ENCODE measurements at places on chromosomes 7 and 10. TPM values are rescaled to one million over a fixed set of nuclear protein-coding genes. Genes with fewer than 3 reads are reported as not detected.
A peak's percentile ranks its signal among the peaks of the same experiment; 100 is the strongest.

The SLC26A5 gene
- not detected for total RNA-seq

The GJD4 gene
- not detected for total RNA-seq

The TCERG1L gene
- not detected for total RNA-seq

The SHH gene
- total RNA-seq: 10.4 TPM

The SH2D4B gene
- not detected for total RNA-seq

The EBLN1 gene
- total RNA-seq: not detected

The HTRA1 gene
- total RNA-seq: 11.5 TPM

The UCN3 gene
- total RNA-seq: not detected

The WAC gene
- total RNA-seq: 92.2 TPM

The TBXAS1 gene
- total RNA-seq: 35.5 TPM

The GPR85 gene
- 0.35 TPM for total RNA-seq

The UPK3B gene
- total RNA-seq: 0.15 TPM

- no peak for DNase-seq
Observed at GRCh38 chr7:70334871-70335270, 736.6 kb downstream of the AUTS2 start.

DNA sequence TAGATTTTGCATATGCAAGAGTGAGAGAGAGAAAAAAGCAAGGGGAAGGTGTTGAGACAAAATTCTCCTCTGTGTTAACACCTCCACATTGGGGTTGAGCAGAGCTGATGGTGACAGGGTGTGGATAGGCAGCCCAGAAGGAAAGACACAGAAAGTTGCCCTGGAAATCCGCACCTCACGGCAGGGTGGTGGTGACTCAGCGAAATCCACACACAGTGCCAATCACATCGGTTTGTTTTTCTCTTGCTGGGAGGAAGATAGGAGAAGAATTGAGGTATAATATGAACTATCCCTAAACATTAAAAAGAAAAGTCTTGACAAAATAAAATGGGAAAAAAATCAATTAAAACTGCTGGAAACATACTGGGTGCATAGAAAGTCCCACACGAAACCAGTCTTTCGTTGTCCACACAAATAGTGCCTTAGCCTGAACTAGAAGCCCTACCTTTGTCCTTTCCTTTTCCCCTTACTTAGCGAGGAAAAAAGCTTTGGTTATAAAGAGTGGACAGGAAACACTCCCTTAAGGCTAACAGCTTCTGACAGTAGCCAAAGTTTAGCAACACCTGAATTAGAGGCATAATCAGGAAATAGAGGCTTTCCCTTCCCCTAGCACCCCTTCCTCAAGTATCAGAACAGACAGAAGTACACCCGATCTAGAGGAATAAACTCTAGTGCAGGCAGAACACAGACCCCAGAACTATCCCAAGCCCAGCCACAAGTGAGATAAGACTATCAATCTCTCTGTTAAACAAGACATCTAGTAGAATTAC lies 39.2 kb upstream of the DNAJC1 start:
- DNase-seq: peak; percentile 19

- peak; percentile 30 for DNase-seq
Observed at GRCh38 chr10:91521439-91521838, 111.3 kb downstream of the HECTD2 start.

GRCh38 chr10:58480321-58480720 lies 32.4 kb upstream of the BICC1 start:
- no peak for DNase-seq

DNA sequence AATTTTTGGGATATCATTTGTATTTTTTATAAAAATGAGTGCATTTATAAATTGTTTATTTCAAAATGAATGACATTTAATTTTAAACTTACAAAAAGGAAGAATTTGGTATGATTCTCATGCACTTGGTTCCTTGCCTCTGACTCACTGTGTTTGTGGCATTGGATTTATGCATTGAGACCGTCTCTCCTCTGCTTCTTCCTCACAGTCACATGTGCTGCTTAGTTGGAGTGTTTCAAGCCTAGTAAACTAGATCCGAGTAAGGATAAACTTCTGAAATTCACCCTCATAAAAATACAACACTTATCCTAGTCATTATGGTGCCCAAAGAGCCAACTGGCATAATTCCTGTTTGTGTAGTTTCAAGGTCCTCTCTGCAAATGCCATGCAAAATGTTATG lies 19.1 kb upstream of the FZD8 start:
- DNase-seq: no peak

GRCh38 chr7:4173615-4174014 lies 508.5 kb upstream of the FOXK1 start:
- no peak for DNase-seq

DNA sequence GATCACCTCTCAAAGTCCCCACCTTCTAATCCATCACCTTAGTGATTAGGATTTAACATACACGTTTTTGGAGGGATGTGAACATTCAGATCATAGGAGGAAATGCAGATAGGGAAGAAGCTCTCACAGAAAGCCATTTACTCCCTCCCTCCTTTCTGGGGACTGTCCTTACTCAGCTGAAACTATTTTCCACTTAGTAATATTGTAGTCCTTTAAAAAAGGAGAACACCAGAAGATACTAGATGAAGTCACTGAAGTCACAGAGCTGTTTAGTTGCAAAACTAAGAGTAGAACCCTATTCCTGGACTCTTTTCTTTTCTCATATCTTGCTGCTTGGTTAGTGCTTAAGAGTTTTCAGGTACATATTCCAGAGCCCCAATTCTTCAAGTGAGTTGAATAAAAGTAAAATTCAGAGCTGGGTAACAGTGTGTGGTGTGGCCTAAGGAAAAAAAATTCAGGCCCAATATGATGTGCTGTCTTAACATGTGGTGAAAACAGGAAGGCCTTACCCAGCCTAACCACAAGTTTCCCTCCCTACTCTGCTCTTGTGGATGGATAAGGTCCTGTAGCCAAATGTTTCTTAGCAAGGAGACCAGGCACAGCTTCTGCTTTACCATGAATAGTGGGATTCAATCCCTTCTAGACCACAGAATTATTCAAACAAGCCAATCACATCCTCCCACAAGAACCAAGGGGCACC lies 135.7 kb downstream of the INHBA start:
- no peak for DNase-seq

- no peak for DNase-seq
Observed at GRCh38 chr7:100431286-100431735, 1.7 kb downstream of the MEPCE start.

GRCh38 chr10:119750391-119751230 lies 24.8 kb downstream of the INPP5F start:
- peak; percentile 67 for DNase-seq

DNA sequence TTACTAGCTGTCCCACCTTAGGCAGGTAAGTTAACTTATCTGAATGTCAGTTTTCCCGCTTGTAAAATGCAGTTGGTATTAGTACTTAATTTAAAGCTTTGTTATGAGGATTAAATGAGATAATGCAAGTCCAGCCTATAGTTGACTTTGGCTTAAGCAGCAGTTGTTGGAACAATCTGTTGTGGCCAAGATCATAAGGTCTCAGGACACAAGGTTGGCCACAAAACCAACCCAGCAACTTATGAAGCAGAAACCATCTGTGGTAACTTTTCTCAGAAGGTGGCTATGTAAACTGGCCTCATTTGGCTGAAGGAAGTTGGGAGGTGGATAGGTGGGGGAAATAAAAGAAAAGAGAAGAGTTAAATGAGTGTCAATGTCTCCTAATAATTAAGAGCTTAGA lies 29.4 kb downstream of the ENTPD1 start:
- no peak for DNase-seq

DNA sequence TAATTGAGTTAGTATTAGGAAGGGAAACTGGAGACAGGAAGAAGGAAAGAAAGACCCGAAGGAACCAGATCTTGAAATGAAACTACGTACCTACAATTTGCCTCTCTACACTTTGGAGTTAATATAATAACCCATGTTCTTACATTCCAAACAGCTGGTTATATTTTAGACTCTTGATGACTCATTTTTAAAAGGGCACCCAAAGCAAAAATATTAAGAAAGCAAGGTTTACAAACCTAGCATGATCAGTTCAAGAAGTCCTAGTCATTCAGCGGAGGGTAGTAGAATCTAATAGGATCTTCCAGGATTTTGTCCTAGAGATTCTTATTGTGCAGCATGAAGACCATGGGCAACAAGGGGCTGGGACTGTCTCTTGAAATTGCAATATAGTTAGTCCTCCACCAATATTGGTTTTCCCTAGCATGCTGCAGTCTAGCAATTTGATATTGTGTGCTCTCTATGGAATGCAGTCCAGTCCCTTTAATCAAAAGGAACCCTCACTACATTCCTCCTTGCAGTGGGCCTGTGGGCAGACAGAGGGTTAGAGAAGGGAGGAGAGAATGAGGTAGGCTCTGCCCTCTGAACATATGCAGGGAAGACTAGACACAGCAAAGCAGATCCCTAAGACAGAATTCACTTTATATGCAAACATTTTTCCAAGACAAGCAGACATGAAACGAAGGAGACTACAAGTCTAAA lies 230.3 kb downstream of the INHBA start:
- DNase-seq: no peak

DNA sequence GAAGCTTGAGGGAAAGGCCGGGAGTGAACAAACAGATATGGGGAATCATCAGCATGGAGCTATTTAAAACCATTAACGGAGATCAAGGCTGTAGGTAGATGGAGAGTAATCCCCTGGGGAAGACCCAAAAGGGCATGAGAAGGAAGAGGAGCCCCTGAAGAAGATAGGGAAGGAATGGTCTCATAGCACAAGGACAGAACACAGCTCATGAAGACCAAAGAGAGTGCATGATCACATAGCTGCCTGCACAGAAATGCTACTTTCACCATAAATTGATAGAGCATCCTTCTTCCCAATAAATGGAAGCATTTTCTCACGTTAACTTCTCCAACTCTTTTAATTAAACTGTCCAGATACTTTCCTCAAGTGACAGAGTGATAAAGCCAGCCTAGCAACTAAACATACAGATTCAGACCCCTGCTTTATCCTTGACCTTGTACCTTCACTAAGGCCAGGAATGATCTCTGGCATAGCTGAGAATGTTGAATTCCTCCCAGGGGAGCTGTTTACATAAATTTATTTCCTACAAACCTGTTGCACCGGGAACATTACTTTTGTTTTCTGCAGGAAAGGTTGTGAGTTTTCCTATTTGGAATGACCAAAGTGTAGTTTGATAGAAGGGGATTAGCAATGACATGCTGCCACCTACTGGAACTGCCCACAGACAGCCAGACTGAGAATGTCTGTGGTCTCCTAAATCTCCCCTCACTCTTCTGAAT lies 110.8 kb upstream of the LRGUK start:
- DNase-seq: peak; percentile 34

DNA sequence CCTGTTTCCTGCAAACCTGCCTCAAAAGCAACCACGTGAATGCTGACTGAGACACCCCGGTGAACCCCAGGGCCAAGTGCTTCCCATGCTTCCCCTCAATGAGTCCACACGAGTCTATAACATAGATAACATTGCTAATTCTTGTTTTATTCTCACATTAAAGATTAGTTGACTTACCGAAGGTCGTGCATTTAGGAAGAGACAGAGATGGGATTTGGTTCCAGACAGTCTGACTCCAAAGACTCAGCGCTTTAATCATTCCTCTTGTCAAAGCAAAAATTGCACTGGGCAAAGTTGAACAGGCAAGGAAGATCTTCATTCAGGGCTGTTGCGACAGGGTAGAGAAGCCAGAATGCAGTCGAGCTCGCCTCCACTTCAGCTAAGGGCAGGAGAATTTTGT lies 435.6 kb upstream of the C7orf33 start:
- no peak for DNase-seq

DNA sequence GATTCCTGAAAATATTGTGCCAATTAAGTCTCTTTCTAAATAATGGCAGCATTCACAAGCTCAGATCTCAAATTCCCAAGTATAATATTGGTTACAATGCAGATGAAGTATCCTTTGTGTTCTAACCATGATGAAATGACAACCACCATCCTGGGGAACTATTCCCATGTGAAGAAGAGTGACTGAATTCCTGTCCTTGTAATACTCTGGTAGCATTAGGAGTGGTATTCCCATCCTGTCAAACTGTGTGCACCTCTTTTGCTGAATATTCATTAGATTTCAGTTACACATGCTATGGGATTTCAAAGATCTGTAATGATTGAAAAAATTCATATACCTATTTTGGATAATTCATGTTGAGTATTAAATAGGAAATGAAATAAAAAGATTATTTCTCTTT lies 86.1 kb upstream of the SMIM30 start:
- DNase-seq: no peak

DNA sequence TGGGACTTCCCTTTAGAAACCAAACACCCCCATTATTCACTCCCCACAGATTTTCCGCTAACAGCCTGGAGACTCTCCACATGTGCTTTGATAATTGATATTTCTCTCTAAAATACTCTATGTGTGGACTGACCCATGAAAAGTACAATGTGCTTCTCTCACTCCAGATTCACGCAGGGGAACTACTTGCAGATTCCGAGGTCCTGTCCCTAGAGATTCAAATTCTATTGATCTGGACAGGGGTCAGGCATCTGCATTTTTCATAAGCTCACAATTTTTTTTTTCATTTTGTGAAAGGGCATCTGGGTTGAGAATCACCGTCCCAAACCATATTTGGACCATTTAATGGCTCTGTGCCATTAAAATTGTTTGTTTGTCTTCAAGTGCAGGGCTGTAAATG lies 98.7 kb downstream of the CALCR start:
- no peak for DNase-seq

GRCh38 chr7:101377189-101377736 lies 14.6 kb downstream of the COL26A1 start:
- DNase-seq: no peak

GRCh38 chr10:59012839-59013238 lies 163.6 kb upstream of the PHYHIPL start:
- peak; percentile 85 for DNase-seq

DNA sequence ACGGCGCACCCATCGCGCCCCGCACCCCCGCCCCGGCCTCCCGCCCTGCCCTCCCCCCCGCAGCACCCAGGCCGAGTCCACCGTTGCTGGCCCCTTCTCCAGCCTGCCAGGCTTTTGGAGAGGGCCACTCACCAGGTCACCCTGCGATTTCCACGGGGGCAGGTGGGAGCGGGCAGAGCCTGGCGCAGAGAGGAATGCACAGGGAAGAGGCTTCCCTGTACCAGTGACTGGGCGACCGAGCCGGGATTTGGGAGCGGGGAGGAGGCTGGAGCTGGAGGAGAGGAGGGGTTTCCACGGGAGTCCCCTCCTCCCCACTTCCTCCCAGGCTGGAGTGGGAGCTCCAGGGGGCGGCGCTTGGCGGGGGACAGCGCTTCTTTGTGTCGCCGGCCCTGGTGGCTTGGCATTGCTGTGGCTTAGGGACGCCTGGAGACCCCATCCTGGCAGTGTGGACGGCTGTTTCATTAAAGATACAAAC lies 19.3 kb downstream of the TCAF1 start:
- no peak for DNase-seq

GRCh38 chr10:123882681-123883445 lies 8.7 kb downstream of the CPXM2 start:
- no peak for DNase-seq

DNA sequence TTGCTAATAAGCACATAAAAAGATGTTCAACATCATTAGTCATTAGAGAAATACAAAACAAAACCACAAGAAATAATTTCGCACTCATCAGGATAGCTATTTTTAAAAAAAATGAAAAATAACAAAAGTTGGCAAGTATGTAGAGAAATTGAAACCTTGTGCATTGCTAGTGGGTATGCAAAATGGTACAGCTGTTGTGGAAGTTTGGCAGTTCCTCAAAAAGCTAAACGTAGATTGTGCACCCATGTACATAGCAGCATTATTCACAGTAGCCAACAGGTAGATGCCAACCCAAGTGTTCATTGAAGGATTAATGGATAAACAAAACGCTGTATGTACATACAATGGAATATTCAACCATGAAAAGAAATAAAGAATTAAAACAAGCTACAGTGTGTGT lies 35.3 kb upstream of the STARD3NL start:
- DNase-seq: no peak

- DNase-seq: no peak
Observed at GRCh38 chr10:124942317-124943169, 620 bp downstream of the ZRANB1 start.

- DNase-seq: no peak
Observed at GRCh38 chr10:86556532-86556931, 34.9 kb upstream of the WAPL start.

Measured in renal cortical epithelial cell (primary cell).